LNCaP clone FGC (cell line): ENCODE measurements at places on chromosomes 2 and 18.

DNA sequence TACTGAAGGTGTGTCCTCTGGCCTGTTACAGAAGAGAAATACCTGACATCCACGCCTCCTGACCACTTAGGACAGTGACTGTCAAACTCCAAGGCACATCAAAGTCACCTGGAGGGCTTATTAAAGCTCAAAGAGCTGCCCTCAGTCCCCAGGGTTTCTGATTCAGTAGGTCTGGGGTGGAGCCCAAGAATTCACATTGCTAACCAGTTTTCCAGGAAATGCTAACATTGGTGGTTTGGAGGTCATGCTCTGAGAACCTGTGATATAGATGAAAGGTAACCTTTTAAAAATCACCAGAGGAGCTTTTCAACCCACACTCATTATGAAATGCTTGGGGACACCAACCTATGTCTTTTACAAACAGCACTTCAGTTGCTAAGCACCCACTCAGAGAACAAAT, 172.3 kb downstream of the ALK start:
- no peak for DNase-seq

DNA sequence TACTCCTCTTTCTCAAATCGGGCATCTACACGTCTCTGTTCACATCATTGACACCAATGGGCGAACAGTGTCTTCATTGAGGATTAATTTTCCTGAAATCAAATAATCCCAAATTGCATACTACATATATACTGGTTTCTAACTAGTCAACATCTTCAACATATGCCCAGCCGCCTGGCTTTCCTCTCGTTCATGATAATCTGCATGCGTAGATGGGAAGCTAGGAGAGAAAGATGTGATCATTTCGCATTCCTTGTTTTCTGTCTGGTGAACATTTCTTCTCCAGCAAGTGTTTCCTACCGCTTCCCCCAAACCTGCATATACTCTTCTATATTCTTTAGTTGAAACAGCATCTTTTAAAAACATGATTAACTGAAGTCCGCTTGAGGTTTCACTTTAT, 7.4 kb downstream of the TWIST2 start:
- DNase-seq, result no peak

- DNase-seq, result no peak
Observed at GRCh38 chr2:177799531-177799930, 273.0 kb downstream of the PDE11A start.

DNA sequence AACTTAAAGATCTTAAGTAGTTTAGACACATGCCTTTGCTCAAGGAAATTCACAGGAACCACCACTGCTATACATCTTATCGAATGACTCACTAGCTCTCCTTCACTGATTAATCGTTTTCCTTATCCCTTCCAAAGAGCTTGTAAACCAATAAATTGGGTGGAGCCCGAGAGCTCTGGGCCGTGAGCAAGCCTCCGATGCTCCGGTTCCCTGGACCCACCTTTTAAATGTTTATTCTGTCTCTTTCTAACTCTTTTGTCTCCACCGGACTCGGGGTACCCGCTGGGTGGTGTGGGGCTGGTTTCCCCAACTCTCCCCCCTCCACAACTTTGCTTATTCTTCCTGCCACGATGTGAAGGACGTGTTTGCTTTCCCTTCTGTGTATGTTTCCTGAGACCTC, 292.9 kb upstream of the TMEFF2 start:
- DNase-seq, result no peak

GRCh38 chr2:48131539-48132270, 225.4 kb upstream of the FBXO11 start:
- DNase-seq, result no peak

DNA sequence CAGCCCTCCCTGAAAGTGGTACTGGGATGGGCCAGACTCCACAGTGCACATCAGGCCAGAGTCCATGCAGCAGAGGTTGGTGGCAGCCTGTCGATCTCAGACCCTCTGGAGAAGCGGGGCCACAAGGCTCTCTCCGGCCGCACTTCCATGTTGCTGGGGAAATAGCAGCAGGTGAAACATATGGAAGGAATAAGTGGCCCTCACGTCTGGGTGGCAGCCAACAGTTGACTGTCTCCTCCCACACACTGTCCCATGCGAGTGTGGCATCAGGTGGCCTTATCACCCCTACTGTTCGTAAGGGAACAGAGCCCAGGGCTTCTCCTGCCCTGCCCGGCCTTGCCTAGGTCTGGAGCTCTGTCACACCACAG, 58.1 kb upstream of the FOSL2 start:
- DNase-seq, result no peak

GRCh38 chr2:1942146-1942545, 197.8 kb upstream of the PXDN start:
- no peak for DNase-seq

GRCh38 chr2:109196081-109196875, 67.3 kb downstream of the SH3RF3 start:
- DNase-seq, result no peak

- DNase-seq, result no peak
Observed at GRCh38 chr2:127680706-127681287, 5.5 kb upstream of the LIMS2 start.

GRCh38 chr2:84653302-84653701, 137.0 kb downstream of the DNAH6 start:
- DNase-seq, result no peak

- DNase-seq, result no peak
Observed at GRCh38 chr2:134443814-134444480, 190.1 kb downstream of the MGAT5 start.

GRCh38 chr18:36829362-36830157, 633 bp downstream of the KIAA1328 start:
- no peak for DNase-seq

GRCh38 chr2:235493775-235494715, at the start of gene AGAP1:
TSS of gene AGAP1 (plus strand) at chr2:235494043.
- DNase-seq, result no peak

GRCh38 chr2:170895023-170895757, 33.9 kb upstream of the GORASP2 start:
- DNase-seq, result no peak

- no peak for DNase-seq
Observed at GRCh38 chr18:13613099-13613498, 113.3 kb downstream of the FAM210A start.

DNA sequence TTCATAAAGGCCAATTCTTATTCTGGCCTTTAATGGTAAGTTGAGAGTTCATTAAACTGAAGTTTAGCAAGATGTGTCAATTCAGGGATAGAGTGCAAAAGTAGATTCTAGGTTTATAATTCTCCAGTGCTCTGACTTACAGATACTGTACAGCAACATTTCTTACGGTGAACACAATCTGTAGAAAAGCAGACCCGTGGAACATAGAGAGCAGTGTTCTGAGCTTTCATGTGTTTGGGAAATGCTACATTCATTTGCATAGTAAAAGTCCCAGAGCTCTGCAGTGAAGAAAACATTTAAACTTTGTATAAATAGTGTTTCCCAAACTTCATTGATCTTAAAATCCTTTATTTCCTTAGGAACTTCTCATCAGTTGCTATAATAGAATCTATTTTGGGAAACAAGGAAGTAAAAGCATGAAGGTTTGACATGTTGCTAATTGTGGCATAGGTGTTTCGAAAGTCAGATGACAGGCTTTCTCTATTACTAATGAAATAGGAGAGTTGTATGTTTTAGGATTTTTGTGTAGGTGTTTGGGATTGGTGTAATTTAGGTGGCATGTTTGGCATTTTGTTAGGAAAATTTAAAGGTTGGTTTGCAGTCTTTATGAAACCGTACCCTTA, 138.2 kb downstream of the ASXL3 start:
- no peak for DNase-seq

DNA sequence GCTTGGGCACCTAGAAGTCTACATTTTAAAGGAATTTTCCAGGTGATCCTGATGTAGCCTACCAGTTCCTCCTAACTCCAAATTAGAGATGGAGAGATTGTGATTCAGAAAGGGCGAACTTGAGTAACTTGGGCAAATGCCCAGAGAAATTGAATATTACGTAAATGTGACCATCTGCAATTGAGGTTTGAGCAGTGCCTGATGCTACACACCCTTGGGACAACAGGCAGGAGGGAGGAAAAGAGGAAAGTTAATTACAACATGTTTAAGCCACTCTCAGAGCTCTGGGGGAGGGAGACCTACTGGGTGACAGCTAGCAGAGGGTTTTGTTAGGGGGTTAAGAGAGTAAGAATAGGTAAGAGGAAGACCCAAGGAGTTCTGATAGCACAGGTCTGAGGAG, 208.9 kb downstream of the LPIN1 start:
- no peak for DNase-seq
